ENCODE measurements at places on chromosomes 4 and X. TPM values are rescaled to one million over a fixed set of nuclear protein-coding genes. Genes with fewer than 3 reads are reported as not detected.

The ANAPC4 gene
- 18.8 TPM for total RNA-seq

The FGD1 gene
- total RNA-seq = 8.3 TPM

DNA sequence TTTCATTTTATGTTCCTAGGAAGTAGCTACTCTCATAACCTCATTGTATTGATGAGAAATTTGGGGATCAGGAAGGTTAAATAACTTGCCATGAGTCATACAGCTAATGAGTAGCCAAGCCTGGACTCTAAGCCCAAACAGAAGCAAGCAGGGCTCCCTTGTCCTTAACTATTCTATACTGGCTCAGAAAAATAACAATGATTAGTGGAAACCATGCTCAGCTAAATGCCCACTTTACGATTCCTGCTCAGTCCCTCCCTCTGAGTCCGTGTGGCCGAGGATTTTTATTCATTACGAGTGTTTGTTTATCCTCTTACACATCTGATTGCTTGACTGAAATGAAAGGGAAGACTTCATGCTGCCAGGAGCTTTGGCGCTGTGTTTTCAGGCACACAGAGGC is 100.9 kb downstream of the SLC34A2 start:
- no peak for DNase-seq

- DNase-seq = no peak
These were observed 232.2 kb downstream of the IDS start for GRCh38 chrX:149272690-149273463.

- no peak for DNase-seq
These were observed 65.2 kb downstream of the IGFBP7 start for GRCh38 chr4:57044996-57045395.

The RASL11B gene
- 0.58 TPM for total RNA-seq
